HuH-7.5 (cell line): ENCODE measurements at places on chromosomes 4 and X.

DNA sequence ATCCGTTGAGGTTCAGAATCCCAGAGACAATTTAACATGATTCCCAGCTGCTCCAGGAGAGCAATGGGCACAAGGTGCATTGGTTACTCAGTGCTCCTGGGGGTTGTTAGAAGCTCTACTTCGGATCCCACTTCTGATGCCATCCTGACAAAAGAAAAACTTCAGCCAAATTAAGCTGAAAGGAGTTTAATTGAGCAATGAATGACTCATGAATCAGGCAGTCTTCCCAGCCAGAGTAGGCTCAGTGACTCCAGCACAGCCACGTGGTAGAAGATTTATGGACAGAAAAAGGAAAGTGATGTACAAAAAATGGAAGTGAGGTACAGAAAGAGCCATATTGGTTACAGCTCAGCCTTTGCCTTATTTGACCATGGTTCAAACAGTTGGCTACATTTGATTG is 95.7 kb downstream of the PWWP3B start:
- no peak for DNase-seq

DNA sequence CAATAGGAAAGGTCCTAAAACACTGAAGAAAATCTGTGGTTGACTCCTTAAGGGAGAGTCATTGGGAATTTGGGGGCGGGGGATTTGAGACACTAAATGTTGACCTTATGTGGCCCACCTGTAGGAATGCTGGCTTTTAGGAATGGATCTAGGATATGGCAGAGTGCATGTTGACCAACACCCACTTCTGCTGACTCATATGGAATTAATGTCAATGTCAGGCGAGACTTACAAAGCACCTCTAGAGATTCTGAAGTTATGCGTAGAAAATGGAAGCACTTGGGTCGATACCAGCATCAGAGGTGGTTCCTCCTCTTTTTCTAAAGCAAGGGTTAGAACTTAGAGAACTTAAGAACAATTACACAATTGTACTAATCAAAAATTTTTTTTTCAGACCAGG is 100.6 kb upstream of the CBR4 start:
- no peak for DNase-seq

- DNase-seq, result no peak
Observed at GRCh38 chrX:72487661-72488060, 85.0 kb downstream of the HDAC8 start.

DNA sequence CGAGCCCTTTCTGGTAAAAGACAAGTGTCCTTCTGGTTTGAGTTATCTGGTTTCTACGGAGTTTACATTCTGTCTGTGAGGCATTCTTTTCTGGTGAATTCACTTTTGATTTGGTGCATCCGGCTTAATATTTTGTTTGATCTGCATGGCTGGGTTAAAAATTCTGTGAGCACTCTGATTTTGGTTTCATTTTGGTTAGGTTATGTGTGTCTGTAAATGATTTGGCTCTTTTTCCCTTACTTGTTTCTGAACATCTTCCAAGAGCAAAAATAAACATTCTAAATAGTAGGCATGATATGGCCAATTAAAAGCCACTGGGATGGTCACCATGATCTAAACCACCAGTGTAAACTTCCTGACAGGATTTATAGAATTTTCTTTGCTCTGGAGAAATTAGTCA is 85.7 kb upstream of the PTPN13 start:
- DNase-seq, result no peak

DNA sequence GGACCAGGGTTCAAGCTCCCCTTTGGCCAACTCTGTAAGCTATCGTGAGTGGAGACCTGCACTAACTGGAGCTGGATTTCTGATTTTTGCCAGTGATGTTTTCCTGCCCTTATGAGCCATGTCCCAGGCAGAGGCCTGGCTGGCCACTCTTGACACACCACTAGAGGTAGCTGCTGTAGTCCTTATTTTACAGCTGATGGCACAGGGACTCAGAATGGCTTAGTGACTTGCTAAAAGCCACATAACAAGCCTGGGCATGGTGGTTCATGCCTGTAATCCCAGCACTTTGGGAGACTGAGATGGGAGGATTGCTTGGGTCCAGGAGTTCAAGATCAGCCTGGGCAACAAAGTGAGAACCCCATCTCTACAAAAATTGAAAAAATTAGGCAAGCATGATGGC is 33.4 kb downstream of the CYTL1 start:
- no peak for DNase-seq

DNA sequence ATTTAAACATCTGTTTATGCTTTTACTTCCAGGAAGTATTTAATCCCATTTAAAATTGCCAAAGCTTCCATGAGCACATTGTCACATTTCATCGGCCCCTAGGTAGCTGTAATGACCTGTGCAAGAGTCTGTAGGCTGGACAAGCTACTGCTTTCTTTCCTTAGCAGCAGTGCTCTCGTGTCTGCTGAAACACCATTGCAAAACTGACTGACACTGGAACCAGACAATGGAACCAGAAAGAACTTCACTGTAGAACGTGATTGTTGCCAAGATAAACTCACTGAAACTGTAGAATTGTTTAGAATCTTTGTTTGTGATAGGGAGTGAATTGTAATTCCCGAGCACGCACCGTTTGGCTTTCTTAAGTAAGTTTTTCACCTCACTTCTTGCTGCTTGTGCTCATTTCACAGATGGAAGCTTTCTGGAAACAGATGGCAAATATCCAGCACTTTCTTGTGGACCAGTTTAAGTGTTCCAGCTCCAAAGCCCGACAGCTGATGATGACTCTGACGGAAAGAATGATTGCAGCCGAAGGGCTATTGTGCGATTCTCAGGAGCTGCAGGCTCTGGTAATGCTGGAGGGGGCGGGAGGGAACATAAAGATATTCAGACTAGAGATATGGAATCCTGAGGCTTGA is 36.9 kb downstream of the EVC start:
- no peak for DNase-seq

DNA sequence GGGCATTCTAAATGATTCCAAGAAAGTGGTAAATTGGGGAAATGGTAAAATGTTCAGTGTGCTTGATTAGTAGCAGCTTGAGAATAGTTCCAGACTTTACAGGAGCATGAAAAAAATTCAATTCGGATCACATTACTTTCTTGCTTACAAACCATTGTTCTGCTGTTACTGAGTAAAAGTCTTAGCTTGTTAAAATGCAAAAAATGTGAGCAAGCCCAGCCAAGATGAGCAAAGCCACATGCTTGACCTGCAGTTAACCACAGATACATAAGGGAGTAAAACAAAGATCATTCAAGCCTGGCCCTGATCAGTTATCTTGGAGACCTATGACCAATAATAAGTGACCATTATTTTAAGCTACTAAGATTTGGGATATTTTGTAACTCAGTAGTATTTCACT is 562.9 kb upstream of the MAGEB2 start:
- DNase-seq, result no peak

DNA sequence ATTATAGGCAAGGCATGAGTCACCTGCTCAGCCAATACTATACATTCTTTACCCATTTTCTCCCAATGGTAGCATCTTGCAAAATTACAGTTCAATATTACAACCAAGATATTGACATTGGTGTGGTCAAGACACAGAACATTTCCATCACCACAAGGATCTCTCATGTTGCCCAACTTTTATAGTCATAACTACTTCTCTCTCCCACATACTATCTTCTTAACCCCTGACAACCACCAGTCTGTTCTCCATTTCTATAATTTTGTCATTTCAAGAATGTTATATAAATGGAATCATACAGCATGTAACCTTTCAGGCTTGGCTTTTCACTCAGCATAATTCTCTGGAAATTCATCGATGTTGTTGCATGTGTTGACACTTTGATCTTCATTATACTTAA is 144.9 kb downstream of the ENOX2 start:
- DNase-seq, result no peak

- no peak for DNase-seq
Observed at GRCh38 chr4:173246719-173247118, 78.1 kb downstream of the GALNT7 start.

GRCh38 chrX:126339928-126340327 is 173.8 kb upstream of the DCAF12L2 start:
- no peak for DNase-seq
